ENCODE measurements at places on chromosomes 1 and 21.

DNA sequence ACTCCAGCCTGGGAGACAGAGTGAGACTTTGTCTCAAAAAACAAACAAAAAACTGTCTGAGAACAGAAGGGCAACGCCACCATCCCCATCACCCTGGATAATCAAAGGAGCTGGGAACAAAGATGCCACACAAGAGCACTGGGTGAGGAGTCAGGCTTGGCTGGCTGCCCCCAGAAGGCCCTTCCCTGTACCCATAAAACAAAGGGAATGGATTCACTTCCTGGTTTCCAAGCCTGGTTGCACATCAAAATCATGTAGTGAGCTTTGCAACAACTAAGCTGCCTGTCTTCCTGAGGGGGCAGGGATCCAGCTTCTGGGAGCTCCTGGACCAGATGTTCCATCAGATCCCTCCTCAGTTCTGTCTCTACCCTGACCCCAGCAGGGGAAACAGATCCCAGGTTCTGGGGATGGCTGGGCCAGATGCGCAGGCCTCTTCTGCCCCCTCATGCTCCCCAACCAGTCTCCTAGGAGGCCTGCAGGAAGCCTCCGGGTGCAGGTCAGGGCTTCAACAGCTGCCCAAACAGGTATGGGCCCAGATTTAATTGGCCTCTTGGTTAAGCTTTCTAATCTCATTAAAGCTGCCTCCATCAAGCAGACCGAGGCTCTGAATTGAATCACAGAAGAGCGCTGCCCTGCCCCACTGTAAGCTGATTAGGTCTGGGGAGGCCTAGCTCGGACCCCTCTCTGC is 97.8 kb downstream of the MRPL37 start:
- DNase-seq, result no peak

DNA sequence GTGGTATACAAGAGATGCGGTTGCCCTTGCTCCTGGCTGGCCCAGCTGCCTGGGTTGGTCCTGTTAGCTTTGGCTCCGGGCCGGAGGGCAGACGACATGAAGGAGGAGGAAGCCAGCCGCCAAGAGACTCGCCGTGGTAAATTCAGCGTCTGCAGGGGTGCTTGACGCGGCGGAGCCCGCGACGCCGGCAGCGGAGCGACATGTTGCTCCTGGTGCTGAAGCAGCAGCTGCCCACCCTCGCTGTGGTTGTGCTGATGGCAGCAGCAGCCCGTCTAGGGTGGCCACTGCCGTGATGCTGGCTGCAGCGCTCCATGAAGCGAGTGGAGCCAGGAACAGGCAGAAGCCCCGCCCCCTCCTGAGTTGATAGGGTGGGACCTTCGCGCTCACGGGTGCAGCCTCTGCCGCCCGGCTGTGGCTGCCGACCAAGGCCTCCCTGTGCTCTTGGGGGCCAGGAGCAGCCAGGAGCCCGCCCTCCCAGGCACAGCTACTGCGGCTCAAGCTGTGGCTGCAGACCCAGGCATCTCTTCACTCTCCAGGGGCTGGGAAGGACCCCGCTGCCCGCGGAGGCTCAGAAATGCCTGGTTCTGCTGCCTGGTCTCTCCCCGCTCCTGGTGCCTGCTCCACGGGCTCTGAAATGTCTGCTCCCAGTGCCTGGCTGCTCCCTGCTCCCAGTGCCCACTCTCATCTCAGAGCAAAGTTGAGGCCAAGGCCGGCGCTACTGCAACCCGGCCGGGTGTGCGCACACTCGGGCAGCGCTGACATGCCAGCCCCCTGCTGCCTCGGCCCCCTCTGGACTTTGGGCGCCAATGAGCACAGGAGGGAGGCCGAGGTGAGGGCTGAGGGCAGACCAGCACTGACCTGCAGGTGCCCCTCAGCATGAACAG is 4.4 kb upstream of the ZNF692 start:
- DNase-seq, result peak; percentile 77

- no peak for DNase-seq
Observed at GRCh38 chr1:35691571-35692220, 27.0 kb downstream of the C1orf216 start.

DNA sequence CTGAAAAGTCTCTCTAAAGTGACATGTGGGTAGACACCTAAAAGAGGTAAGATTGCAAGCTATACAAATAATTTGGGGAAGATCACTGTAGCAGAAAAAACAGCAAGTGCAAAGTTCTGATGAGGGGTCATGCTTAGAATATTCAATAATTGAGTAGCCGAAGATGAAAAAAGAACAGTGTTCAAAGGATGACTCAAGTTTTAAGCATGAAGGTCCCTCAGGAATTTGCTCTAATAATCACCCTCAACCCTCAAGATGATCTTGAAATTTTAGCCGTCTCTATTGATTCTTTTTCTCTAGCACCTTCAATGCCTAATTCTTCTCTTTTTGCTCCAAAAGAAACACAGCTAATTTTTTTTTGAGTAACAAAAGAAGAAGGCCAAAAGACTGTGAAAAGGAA is 190.6 kb upstream of the ZNHIT6 start:
- peak; percentile 35 for DNase-seq

- peak; percentile 14 for DNase-seq
Observed at GRCh38 chr21:42010507-42011495, 641 bp upstream of the ZBTB21 start.

- DNase-seq, result no peak
Observed at GRCh38 chr1:201990427-201990826, 8.0 kb downstream of the RNPEP start.

DNA sequence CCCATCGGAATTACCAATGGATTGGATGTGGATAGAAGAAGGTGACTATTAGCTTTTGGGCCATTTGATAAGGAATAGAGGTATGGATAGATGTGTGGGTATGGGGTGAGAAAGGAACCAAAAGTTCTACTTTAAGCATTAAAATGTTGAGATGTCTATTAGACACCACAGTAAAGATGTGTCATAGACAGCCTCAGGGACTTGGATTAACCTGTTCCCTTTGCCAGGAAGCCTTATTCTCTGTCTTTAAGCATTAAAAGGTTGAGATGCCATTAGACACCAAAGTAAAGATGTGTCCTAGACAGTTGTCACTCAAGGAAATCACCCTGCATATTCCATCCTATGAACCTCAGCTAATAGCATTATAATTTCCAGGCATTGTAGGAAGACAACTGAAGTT is 11.0 kb upstream of the DENND1B start:
- DNase-seq, result no peak

Measured in fibroblast of skin of scalp (primary cell).